HCT116 (cell line): ENCODE measurements at places on chromosomes 11 and 22.

DNA sequence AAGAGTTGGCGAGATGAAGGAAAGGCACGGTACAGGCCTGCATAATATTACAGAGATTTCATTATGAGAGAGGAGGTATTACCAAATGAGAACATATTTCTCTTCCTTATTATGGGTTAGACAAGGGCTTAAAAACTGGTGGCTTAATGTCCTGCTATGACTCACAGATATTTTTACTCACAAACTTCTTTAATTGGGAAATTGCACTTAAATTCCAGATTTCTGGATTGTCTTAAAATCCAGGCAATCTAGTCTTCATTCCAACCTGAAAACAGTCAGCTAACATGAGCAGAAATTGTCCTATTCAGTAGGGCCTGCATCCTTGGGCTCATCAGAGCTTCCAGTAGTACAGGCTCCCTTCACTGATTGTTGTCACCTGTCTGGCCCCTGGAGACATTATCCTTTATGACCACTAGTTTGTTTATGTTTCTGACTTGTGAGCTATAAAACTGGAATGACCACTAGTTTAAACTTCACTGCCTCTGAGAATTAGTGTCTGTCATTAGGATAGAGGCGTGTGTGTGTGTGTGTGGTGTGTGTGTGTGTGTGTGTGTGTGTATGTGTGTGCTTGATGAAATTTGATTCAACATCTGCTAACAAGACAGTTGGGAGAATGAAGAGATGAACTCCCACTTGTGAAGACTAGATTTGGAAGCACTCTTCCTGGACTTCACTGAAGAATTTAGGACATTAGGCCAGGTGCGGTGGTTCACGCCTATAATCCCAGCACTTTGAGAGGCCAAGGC is 25.1 kb downstream of the DBX1 start:
- DNase-seq: no peak

GRCh38 chr11:131980888-131981668 is 610.7 kb downstream of the NTM start:
- DNase-seq: no peak

DNA sequence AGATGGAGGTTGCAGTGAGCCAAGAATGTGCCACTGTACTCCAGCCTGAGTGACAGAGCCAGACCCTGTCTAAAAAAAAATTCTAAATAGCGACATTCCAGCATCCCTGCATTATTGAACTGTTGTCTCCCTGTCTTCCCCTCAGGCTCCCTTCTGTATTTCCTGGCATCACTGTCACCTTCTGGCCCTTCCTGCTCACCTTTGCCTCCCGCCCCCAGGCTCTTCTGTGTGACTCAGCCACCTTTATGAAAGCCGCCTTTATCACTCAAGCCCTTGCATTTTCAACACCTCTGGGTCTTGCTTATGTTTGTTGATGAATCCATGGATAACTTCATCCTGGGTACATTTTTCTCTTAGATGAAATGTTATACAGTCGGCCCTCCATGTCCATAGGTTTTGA is 21.1 kb downstream of the UBASH3B start:
- DNase-seq: peak; percentile 48

DNA sequence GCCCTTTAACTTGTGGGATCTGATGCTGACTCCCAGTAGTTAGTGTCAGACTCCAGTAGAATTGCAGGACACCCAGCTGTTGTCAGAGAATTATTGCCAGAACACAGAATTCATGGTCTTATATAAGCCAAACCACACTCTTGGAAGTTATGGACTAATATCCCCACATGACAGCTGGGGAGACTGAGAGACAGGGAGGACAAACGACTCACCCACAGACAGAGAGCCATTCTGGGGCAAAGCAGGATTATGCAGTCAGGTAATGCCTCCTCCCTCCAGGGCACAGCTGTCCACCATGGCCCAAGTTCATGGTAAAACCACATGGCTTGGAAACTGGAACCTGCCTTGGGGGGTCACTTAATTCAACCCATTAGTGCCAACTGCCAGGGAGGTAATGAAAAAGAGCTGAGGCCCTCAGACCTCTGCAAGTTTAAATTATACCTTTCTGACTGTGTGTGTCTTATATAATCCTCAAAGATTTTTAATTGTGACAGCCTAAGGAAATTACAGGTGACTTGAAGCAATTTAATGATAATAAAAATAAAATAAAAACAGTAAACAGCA is 299.5 kb downstream of the BUD13 start:
- DNase-seq: no peak

DNA sequence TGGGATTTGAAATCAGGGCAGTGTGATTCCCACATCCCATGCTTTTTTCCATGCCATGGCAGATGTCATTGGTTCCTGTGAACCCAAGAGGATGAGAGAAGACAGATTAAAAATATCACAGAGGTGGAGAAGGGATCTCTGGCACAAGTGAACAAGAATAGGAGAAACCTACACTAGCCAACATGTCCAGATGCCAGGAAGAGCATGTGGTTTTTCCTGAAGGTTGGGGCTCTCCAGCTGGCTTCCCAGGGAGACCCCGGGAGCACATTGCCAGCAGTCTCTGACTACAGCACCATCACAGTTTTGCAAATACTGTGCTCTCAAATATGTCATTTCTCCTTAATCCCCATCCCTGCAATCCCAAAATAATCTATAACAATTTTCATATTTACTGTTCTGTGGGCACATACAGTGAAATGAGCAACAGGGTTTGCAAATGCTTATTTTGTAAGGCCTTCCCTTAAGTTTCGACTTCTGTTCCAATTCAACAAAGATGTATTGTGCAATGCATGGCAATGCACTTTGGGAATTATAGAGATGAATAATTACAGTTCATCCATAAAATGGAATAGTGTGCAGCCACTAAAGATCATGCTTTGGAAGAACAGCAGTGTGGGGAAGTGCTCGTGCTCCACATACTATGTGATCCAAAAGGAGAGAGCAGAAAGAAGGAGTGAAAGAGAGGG is 4.8 kb downstream of the ANKK1 start:
- no peak for DNase-seq

DNA sequence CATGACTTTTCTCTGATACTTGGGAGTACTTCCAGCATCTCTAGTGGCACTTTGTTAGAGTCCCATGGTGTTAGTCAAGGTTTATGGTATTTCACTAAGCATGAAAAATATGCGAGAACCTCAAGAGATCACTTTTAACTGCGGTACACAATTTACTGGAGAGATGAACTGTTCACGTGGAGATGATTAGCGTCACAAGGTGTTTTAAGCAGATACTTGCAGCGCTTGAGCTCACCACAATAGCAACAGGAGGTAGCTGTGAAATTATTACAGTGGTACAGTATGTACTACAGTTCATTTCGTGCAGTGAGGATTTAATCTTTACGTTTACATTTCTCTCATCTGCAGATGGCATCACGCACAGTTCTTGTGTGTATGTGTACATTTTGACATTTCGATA is 4.5 kb downstream of the PARVA start:
- DNase-seq: no peak

DNA sequence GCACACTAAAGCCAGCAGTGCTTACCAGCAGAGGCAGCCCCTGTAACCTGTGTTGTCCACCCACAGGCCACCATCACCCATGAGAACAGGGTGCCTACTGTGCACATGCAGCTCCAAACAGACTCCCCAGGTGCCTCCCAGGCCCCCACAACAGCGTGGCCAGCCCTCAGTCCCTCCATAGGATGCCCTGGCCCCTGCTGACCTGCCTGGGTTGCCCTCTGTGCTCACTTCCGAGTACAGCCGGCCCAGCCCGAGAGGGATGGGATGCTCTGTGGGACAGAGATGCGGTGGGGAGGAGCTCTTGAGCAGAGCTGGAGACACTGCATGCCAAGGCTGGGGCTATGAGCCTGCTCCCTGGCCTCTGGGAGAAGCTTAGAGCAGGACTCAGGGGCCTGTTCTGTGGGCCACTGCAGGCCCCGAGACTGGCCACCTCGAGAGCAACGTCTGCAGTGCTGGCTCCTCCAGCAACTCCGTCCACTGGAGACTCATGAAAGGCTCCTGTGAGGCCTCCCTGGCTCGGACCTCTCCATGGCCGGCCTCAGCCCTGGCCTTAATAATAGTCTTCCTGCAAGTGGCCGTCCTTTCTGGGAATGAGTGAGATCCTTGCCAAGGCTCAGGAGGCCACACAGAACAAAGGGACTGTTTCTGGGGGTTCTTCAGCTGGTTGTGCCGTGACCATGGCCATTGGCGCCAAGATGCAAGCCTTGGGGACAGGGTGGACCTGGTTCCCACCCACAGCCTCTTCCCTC is 27.0 kb downstream of the FADS2 start:
- no peak for DNase-seq

DNA sequence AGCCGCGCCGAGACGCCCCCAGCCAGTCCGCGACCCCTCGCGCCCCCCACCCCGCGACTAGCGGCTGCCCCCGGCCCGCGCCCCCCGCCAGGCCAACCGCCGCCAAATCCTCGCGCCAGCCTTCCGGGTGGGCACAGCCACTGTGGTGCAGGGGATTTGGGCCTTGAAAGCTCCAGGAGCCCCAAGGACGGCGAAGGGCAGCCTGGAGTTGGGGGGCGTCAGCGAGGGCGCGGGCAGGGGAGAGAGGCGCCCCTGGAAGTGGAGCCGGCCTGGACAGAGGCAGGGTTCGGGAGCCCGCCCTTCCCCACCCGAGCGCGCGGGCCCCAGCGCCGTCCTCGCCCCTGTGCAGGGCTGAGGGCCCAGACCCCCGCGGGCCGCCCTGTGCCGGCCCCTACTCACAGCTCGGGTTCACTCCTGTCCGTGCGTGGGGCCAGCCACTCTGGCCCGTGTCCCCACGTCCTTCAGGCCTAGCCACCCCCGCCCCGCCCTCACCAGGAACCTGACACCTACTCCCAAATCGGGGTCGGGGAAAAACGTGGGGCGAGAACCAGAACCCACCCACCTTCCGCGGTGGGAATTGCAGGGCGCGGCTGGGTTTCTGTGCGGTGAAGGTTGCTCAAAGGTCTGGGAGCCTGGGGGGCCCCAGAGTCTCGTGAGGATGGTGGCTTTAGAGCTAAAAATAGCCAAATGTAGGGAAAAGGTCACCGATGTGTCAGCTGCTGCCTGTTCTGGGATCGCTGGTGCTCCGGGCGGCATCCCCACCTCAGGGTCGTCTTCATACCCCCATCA is at the start of gene CPT1B:
TSS of gene CPT1B (minus strand) at position 441 of the 789 bp plus-strand sequence. CDS start 512 bp downstream, outside the sequence.
- DNase-seq: no peak

GRCh38 chr11:69242266-69242920 is 51.6 kb upstream of the MYEOV start:
- DNase-seq: no peak

DNA sequence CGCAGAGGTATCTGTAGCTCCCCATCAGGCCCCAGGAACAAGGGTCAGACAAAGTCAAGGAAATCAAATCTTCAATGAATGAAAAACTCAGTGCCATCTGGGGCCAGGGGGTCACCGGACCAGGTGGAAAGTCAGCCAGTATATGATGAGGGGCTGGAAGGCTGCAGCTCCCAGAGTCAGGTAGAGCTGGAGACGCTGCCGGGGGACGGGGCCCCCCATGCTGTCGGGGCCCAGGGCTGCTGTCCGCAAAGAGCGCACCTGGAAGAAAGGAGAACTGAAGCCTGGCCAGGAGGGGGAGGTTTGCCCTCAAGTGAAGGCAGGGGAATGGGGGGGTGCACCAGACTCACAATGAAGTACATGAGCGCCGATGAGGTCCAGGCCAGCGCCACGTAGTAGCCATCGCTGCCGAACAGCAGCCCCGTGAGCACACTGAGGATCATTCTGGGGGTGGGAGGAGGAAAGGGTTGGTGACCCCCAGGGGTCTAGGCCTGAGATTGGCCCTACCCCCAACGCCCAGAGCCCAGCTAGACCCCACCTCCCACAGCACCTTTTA is 4.3 kb downstream of the YIF1A start:
- DNase-seq: no peak

GRCh38 chr11:72951193-72951592 is 137.0 kb downstream of the ATG16L2 start:
- no peak for DNase-seq

GRCh38 chr11:79040348-79040747 is 400.5 kb downstream of the TENM4 start:
- no peak for DNase-seq

GRCh38 chr11:126343051-126343450 is 12.4 kb upstream of the ST3GAL4 start:
- DNase-seq: no peak

DNA sequence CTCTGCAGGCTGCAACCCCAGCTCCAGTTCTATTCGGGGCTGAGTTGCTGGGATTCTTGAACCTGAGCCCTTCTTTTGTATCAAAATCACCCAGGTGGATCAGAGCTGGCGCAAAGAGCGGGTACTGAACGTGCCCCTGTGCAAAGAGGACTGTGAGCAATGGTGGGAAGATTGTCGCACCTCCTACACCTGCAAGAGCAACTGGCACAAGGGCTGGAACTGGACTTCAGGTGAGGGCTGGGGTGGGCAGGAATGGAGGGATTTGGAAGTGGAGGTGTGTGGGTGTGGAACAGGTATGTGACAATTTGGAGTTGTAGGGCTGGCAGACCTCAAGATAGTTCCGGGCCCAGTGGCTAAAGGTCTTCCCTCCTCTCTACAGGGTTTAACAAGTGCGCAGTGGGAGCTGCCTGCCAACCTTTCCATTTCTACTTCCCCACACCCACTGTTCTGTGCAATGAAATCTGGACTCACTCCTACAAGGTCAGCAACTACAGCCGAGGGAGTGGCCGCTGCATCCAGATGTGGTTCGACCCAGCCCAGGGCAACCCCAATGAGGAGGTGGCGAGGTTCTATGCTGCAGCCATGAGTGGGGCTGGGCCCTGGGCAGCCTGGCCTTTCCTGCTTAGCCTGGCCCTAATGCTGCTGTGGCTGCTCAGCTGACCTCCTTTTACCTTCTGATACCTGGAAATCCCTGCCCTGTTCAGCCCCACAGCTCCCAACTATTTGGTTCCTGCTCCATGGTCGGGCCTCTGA is 3.8 kb downstream of the FOLR1 start:
- DNase-seq: no peak

DNA sequence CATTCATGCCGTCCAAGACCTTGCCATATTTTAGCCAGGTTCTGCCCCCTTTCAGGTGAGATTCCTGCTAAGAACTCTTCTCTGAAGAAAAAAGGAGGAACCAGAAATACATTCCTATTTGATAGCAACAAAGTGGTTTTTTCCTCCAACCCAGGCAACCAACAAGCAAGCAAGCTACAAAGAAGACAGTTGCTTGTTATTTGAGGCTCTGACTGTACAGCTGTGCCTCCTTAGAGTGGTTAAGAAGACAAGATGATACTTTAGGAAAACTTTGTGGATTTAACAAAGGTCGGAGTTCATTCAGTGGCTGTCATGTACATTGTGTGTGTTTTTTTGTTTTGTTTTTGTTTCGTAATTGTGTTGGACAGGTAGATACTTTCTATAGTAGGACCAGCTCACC is 21.7 kb downstream of the TEAD1 start:
- DNase-seq: no peak
